OCI-LY7 (cell line): ENCODE measurements at places on chromosomes 1 and 21.
A peak's percentile ranks its signal among the peaks of the same experiment; 100 is the strongest.

- no peak for DNase-seq
Observed at GRCh38 chr1:116453481-116453880, 80.4 kb downstream of the ATP1A1 start.

DNA sequence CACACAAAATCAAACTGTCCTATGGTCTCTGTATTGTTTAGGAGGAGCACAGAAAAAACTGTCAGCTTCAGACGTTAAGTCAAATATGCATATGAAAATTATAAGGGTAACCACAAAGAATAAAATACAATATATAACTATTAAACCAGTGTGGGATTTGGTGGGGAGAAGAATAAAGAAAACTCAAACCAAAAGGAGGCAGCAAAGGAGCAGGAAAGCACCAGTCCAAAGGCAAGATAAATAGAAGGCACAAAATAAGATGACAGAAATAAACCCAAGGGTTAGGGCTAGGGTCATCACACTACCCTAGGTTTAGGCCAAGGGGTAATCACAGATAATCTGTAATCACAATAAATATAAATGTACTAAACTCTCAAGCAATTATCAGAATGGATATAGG, 32.8 kb downstream of the DLGAP3 start:
- DNase-seq = no peak

- DNase-seq = no peak
Observed at GRCh38 chr1:115428256-115428655, 90.2 kb upstream of the NGF start.

GRCh38 chr1:38680801-38681510, 178.6 kb downstream of the RRAGC start:
- no peak for DNase-seq

DNA sequence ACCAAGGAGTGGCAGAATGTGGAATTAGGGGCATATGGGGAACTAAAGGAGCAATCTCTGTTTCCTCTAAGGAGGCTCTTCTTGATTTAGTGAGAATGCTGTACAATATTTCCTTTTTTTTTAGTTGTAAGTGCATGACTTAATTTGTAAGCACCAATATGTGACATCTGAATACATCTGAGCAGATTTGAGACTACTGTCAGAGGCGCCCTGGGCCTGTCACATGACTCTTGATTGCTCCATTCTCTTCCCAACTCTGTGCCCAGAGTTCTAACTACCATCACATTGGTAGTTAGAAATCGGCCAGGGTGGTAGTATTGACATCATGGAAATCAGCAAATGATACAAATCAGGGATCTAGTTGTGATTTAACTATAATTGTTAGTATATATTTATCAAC, 110.1 kb upstream of the LMO4 start:
- DNase-seq = no peak

GRCh38 chr1:21508580-21509350, 458 bp upstream of the ALPL start:
- DNase-seq = peak; percentile 57

DNA sequence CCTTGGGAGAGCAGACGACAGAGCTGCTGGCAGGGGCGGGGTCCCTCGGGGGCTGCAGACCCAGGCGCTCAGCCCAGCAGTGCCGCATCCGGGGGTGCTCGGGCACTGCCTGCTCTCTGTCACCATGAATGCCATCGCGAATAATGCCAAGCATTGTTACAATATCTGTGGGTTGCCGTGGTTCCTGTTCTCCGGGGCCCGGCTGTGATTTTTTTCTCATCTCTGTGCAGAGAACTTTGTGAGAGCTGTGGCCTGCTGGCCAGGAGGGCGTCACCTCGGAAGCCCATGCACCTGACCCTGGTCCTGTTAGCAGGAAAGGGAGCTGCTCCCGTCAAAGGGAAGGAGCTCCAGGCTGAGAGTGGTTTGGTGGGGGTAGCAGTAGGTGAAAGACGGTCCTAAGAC, 70.4 kb downstream of the PRDM16 start:
- no peak for DNase-seq

DNA sequence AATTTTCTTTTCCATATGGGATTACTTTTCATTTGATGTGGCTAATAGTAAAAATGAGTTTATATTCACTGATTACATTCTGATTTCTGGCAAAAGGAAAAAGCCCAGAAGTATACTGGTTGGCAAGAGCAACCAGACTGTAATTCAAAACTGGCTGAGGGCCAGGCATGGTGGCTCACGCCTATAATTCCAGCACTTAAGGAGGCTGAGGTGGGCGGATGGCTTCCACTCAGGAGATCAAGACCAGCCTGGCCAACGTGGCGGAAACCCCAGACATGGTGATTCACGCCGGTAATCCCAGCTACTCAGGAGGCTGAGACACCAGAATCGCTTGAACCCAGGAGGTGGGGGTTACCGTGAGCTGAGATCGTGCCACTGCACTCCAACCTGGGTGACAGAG, 14.5 kb downstream of the SYT11 start:
- no peak for DNase-seq

DNA sequence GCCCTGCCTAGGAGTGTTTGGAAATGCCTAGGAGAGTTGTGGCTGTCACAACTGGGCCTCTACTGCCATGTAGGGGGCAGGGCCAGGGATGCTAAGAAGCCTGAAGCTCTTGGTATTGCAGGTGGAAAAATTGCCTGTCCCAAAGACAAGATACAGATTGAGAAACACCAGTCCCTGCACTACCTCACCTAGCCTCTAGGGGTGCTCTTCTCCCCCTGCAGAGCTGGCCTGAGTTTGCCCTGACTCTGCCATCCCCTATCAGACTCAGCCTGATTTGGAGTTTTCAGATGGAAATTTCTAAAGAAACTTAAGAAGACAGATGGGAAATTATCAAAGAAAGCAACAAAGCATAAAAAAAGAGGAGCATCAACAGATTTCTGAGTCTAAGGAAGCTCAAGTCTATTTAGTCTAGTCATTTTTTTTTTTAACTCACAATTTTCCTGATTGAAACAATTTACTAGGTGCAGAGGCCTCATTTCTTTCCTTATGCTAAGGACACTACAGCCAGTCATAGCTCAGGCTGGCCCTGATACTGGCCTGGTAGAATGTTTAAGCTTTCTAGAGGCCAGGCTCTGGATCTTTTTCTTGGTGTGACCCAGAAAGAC, 61.4 kb upstream of the LRRN2 start:
- DNase-seq = peak; percentile 67

- DNase-seq = peak; percentile 17
Observed at GRCh38 chr21:37675202-37675801, 241.0 kb downstream of the KCNJ6 start.

GRCh38 chr21:32102426-32102825, 176.4 kb downstream of the MIS18A start:
- no peak for DNase-seq

GRCh38 chr1:80731241-80731894, 1069.4 kb upstream of the ADGRL2 start:
- no peak for DNase-seq

DNA sequence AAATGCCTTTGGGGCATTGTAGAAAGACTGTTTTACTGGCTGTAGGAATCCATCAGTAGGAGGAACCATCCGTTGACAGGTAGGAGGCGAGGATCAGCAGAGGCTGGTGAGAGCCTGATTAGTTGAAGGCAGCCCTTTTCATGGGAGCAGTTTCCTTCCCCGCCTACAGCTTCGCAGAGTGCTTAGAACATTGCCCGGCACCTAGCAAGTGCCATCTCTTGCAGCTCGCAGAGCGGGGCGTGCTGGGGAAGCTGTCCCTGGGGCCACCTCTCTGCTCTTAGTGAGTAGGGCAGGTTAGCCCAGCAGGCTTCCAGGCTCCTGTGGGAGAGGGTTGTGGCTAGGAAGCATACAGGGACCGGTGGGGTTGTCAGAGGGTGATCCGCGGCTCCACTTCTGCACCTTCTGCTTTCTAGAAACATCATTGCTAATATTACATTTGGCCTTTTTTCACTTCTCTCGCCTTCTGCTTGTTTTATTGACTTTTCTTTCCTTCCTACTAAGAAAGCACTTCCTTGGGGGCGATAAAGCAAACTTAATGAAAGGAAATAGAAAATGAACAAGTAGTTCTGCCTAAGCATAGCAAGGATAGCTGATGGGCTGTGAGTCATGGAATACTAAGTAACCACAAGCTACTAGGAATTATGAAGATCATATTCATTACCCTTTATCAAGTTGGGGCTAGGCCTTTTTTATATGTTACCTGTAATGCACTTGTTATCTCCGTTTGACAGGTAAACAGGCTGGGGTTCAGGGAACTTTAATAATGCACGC, 176.7 kb downstream of the GALNT2 start:
- no peak for DNase-seq

DNA sequence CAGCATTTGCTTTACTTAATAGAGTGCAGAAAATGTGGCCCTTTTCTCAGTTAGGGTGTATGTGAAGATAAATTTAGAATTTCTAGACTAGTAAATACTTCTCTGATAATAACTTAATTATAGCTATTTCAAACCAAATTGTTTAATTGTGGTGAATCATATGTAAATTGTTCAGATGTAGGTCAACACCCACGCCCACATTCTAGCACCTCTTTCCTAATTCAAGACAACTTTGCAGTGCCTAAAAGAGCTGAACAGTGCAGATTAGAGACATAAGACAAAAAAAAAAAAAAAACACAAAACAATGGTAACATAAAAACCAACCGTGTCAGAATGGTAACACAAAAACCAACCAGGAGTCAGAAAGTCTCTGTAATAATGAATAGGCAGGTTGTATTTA, 758.3 kb downstream of the USP25 start:
- DNase-seq = no peak

DNA sequence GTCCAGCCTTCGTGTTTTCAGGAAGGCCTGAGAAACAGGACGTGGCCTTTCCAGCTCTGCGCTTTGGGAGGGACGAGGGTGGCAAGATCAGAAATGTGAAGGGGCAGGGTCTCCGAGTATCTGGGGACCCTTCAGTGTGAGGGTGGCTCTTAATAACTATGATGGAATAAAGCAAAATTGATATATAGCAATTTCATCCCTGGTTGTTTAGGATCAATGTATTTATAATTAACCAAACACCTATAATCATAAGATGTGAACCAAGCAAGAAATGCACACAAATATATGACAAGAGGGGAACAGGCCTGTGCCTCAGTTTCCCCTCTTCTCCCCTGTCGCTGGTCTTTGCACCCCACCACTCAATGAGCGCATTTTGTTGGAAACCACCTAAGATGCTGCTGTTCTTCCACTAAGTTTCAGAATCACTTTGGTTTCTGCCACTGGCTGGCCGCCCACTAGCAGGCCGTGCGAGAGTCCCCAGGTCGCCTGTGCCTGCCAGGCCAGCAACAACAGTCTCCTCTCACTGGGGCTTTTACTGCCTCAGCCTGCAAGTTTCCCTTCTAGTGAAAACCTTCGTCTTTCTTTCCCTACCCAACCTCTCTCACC, 36.6 kb downstream of the UBASH3A start:
- DNase-seq = no peak

- no peak for DNase-seq
Observed at GRCh38 chr1:160978510-160978927, 23.9 kb upstream of the ITLN2 start.

DNA sequence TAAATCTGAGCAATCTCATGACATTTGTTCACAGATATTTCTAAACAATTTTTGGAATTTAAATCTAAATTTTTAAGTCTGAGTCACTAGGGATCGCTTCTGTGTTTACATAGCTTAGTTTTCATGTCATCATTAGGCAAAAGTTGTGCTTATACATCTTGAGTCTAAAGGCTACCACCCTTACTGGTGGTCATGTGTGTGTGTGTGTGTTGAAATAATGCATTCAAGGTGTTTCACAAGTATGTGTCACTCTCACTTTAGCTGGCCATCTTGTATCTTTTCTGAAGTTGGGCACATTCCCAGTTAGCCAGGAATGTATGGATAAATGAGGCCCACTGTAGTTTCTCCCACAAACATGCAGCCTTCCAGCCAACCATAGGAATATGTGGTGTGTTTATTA, 1162.5 kb upstream of the PRMT6 start:
- no peak for DNase-seq

DNA sequence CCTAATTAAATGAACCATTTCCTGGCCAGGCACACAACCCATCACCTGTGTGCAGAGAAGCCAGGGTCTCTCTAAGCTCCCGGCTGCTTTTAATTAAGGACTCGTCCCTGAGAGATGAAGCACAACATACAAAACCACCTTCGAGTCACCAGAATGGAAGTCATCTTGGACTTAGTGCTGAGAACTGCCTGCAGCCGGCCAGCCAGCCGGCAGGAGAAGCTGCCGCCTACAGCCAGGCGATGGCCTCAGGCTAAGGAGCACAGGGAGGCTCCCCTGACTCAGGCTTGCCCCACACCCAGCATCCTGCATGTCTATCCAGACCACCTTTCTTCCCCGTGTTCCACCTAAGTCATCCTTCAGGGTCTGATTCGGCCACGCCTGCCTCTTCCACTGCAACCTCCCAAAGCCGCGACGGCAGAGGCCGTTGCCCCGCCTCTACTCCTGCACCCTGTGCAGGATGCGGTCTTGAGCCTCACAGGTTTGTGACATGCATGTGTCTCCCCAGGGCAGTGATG, 83.6 kb downstream of the SLC66A1 start:
- DNase-seq = no peak

DNA sequence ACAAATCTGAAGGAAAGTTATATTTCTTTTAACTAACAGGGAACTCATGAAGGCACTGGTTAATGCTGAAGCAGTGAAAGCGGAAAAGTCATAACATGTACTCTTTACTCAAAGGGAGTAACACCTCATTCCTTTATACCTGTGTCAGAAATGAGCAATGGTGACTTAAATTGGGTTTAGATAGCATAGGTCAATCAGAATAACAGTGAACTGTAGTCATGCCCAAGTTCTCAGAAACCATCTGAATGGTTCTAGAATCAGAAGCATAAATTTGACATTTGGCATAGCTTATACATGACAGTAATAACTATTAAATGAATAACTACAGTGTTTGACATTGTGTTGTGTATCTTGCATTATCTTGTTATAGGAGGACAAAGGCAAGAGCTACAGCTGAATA, 382.0 kb downstream of the NUF2 start:
- DNase-seq = no peak

- DNase-seq = no peak
Observed at GRCh38 chr1:183810756-183811544, 6.0 kb downstream of the RGL1 start.

DNA sequence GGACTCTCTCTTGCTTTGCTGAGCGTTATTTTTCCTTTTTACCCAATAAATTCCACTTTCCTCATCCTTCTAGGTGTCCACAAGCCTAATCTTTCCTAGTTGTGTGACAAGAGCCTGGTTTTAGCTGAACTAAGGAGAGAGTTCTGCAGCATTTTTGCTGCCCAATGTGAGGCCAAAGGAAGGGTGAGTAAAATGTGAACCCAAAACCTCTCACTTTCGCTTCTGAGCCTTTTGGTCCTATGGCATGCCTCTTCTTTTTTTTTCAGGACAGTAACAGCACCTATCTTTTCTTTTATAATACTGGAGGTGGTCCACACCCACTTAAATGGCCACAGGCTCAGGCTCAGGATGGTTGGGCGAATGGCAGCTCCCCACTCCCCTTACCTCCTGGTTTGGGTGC, 111.1 kb downstream of the COP1 start:
- no peak for DNase-seq

- peak; percentile 18 for DNase-seq
Observed at GRCh38 chr21:14862794-14863720, 201.7 kb downstream of the NRIP1 start.
